Activated naive CD4-positive, alpha-beta T cell treated with anti-CD3 and anti-CD28 coated beads, Interleukin-2, amount 10 ng/mL, durations not matched to agents 7 days and 5 days (primary cell): ENCODE measurements at places on chromosomes 2 and 18.

- no peaks in the 10 kb centered on the region for H3K27me3 ChIP-seq
- DNase-seq = no peak
- H3K4me3 ChIP-seq = no peak overlapping the region
- H3K36me3 ChIP-seq = no peaks in the 10 kb centered on the region
These were observed 119.3 kb downstream of the ABCA12 start for GRCh38 chr2:215019085-215019484.

DNA sequence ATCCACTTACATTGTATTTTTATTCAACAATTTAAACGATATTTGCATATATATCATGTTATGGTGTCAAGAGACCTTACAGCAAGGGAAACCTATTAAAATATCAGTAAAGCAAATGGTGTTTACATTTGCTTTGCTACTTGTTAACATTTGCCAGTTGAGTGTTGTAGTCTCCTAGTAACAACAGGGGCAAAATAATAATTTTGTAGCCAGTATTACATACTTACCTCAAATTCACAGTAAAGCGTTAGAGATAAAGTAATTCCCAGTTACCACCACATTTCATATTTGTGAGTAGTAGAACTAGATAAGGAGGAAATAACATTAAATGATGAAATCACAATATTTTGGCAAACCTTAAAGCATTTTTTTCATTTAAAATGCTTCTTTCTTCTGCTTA is 71.3 kb downstream of the FASTKD2 start:
- no peak for DNase-seq
- no peak overlapping the region for H3K27ac ChIP-seq
- H3K27me3 ChIP-seq = no peaks in the 10 kb centered on the region
- no peaks in the 10 kb centered on the region for H3K36me3 ChIP-seq

- peak; percentile 22 for DNase-seq
- H3K4me3 ChIP-seq = peak overlapping the region; percentile 84
- peaks cover 66% of the 10 kb centered on the region for H3K4me1 ChIP-seq
- peaks cover 32% of the 10 kb centered on the region for H3K36me3 ChIP-seq
These were observed 1.3 kb upstream of the TMSB10 start for GRCh38 chr2:84904151-84904550.

DNA sequence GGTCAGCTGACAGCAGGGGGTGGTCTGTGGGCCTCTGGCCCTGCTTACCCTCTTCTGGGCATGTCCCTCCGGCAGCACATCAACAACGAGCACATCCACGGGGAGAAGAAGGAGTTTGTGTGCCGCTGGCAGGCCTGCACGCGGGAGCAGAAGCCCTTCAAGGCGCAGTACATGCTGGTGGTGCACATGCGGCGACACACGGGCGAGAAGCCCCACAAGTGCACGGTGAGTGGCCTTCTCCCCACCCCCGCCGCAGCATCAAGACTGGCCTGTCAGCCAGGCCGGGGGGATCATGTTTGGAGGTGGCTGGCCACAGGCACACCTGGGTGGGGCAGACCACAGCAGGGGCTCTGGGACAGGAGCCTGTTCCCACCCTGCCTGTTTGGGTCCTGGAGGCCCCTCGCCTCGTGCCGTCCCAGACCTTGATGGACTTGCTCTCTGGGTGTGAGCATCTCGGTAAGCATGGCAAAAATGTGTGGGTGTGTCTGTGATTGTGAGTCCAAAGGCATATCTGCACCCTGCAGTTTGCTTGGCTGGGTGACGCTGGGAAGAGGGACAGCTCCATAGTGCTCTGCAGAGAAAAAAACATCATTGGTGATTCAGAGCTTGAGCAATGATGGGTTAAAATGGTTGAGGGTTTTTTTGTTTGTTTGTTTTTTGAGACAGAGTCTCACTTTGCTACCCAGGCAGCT is 242.8 kb downstream of the GLI2 start:
- DNase-seq = no peak
- H3K4me1 ChIP-seq = no peaks in the 10 kb centered on the region
- H3K27me3 ChIP-seq = no peaks in the 10 kb centered on the region
- H3K36me3 ChIP-seq = no peaks in the 10 kb centered on the region
- no peak overlapping the region for H3K4me3 ChIP-seq

DNA sequence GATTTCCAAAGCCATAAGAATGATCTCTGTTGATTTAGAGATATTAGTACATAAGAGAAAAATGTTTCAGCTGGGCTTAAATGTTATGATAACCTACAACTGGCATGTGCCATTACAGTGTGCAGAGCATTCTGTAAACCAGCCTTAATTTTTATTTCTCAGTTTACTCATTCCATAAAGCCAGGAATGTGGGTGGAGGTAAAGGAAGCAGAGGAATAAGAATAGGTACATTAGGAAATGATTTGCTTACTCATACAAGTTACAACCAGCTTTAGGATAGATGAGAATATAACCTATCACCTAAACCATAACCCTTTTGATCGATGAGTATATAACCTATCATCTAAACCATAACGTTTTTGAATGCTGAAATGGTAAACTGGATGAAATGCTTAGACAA is 1394.7 kb upstream of the ACVR2A start:
- no peak overlapping the region for H3K27ac ChIP-seq
- no peaks in the 10 kb centered on the region for H3K27me3 ChIP-seq
- no peaks in the 10 kb centered on the region for H3K4me1 ChIP-seq
- no peak overlapping the region for H3K4me3 ChIP-seq

- H3K27me3 ChIP-seq = no peaks in the 10 kb centered on the region
- no peak for DNase-seq
- no peaks in the 10 kb centered on the region for H3K4me1 ChIP-seq
- no peak overlapping the region for H3K27ac ChIP-seq
These were observed 792.2 kb downstream of the EPHA4 start for GRCh38 chr2:220779931-220780330.

DNA sequence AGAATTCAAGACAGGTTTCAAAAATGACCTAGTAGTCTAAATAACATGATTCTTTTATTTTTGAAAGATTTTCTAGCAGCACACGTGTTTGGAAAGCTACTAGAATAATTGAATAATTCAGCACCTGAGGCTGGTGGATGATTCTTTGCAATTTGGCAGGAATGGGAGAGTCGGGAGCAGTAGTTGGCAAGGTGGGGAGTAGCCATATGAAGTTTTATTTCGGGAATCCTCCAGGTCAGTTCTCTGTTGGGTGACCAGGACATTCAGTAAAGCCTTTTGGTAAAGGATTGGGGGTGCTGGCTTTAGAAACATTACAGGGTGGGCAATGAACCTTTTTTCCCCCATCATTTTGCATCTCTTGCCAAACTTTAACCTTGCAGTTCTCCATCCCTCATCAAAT is 75.0 kb upstream of the LYPD6B start:
- H3K36me3 ChIP-seq = peaks cover 2% of the 10 kb centered on the region
- no peak for DNase-seq
- H3K4me1 ChIP-seq = peaks cover 3% of the 10 kb centered on the region
- no peak overlapping the region for H3K27ac ChIP-seq

- H3K36me3 ChIP-seq = no peaks in the 10 kb centered on the region
- DNase-seq = no peak
- no peaks in the 10 kb centered on the region for H3K4me1 ChIP-seq
- H3K27me3 ChIP-seq = peaks cover 13% of the 10 kb centered on the region
- no peak overlapping the region for H3K27ac ChIP-seq
These were observed 96.8 kb downstream of the VSNL1 start for GRCh38 chr2:17637131-17637906.

- H3K4me1 ChIP-seq = no peaks in the 10 kb centered on the region
- H3K27ac ChIP-seq = no peak overlapping the region
- no peaks in the 10 kb centered on the region for H3K36me3 ChIP-seq
- H3K4me3 ChIP-seq = no peak overlapping the region
These were observed 893.0 kb upstream of the CHAC2 start for GRCh38 chr2:52874466-52875106.

- H3K4me1 ChIP-seq = no peaks in the 10 kb centered on the region
- no peaks in the 10 kb centered on the region for H3K27me3 ChIP-seq
- no peak for DNase-seq
- H3K36me3 ChIP-seq = no peaks in the 10 kb centered on the region
These were observed 156.5 kb downstream of the NAPG start for GRCh38 chr18:10682368-10682714.

DNA sequence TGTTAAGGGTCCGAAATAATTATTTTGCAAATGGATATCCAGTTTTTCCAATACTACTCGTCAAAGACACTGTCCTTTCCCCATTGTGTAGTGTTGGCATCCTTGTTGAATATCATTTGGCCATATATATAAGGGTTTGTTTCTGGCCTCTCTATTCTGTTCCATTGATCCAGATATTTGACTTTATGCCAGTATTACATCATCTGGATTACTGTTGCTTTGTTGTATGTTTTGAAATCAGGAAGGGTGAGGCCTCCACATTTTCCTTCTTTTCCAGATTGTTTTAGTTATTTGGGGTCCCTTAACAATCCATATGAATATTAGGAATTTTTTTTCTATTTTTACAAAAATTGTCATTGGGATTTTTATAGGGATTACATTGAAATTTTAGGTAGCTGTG is 244.1 kb downstream of the GPD2 start:
- no peaks in the 10 kb centered on the region for H3K4me1 ChIP-seq
- H3K36me3 ChIP-seq = no peaks in the 10 kb centered on the region
- H3K27me3 ChIP-seq = no peaks in the 10 kb centered on the region
- H3K4me3 ChIP-seq = no peak overlapping the region

DNA sequence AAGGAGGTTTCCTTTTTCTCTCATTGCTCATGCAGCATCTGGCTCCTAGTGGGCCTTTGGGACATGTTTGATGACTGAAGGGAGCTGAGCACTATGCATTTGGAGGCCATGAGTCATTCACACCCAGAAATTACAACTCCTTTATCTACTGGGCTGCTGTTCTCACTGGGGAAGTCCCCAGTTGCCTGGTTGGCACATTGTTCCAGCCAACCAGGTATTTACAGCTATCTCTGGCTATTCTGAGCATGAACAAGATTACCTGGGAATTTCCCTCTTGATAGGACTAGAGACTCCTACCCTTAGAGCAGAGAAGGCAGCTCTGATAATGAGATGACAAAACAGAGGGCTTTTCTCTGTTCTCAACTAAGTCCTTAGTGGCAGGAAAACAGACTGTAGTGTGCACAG is 206.5 kb downstream of the SETBP1 start:
- H3K4me3 ChIP-seq = no peak overlapping the region
- no peak overlapping the region for H3K27ac ChIP-seq
- H3K27me3 ChIP-seq = no peaks in the 10 kb centered on the region
- no peak for DNase-seq
- no peaks in the 10 kb centered on the region for H3K4me1 ChIP-seq

- DNase-seq = no peak
- no peak overlapping the region for H3K27ac ChIP-seq
- peaks cover 1% of the 10 kb centered on the region for H3K36me3 ChIP-seq
- H3K4me3 ChIP-seq = no peak overlapping the region
- H3K4me1 ChIP-seq = no peaks in the 10 kb centered on the region
These were observed 285.8 kb upstream of the REV1 start for GRCh38 chr2:99775585-99775984.

GRCh38 chr2:95001701-95002100 is 23.8 kb upstream of the MAL start:
- no peak overlapping the region for H3K27ac ChIP-seq
- H3K4me3 ChIP-seq = no peak overlapping the region
- H3K36me3 ChIP-seq = no peaks in the 10 kb centered on the region
- peaks cover 67% of the 10 kb centered on the region for H3K27me3 ChIP-seq
- DNase-seq = no peak

DNA sequence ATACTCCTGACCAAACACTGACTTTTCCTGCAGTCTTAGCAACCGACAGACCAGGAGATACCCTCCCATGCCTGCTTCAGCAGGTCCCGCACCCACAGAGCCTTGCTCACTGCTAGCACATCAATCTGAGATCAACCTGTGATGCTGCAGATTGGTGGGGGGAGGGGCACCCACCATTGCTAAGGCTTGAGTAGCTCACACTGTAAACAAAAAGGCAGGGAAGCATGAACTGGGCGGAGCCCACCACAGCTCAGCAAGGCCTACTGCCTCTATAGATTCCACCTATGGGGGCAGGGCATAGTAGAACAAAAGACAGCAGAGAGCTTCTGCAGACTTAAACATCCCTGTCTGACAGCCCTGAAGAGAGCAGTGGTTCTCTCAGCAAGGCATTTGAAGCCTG is 109.7 kb downstream of the SP100 start:
- H3K4me1 ChIP-seq = no peaks in the 10 kb centered on the region
- H3K27me3 ChIP-seq = no peaks in the 10 kb centered on the region
- H3K4me3 ChIP-seq = no peak overlapping the region
- H3K27ac ChIP-seq = peak overlapping the region; percentile 12

DNA sequence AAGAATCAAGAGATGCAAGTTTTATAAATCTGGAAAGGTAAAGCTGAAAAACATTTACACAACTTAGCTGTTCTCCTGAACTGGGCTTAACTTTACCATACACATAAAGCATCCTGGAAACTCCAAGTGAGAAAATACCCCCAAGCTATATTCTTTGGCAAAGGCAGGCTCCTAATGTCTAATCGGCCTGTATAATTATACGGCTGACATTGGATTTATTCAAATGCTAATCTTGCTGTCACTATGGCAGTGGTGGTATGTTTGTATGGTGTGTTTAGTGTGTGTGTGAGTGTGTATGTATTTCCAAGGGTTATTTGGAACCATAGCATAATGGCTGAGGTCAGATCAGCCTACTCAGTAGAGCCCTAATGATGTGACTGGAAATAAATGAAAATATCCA is 1031.8 kb upstream of the ZEB2 start:
- no peak for DNase-seq
- H3K27me3 ChIP-seq = no peaks in the 10 kb centered on the region
- H3K27ac ChIP-seq = no peak overlapping the region
- no peaks in the 10 kb centered on the region for H3K4me1 ChIP-seq
- H3K4me3 ChIP-seq = no peak overlapping the region

GRCh38 chr18:78772360-78773302 is 207.0 kb upstream of the SALL3 start:
- no peak overlapping the region for H3K27ac ChIP-seq
- no peaks in the 10 kb centered on the region for H3K36me3 ChIP-seq
- H3K4me3 ChIP-seq = no peak overlapping the region
- no peaks in the 10 kb centered on the region for H3K27me3 ChIP-seq
- DNase-seq = no peak

DNA sequence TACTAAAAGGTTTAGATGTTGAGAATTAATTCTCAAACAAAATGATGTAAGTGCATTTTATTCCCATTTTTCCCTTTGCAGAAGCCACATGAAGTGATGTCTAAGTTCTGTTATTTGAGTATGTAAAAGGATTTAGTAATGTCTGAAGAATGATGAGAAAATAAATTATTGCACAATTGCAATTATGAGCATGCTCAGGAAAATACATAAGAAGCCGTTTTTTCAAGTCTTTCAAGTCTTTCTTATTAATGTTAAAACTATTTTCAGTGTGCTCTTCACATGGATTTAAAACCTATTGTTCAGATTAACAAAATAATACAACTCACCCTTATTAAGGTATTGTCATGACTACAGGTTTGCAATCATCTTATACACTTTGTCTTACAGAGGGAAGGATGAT is 331.4 kb upstream of the NETO1 start:
- H3K36me3 ChIP-seq = no peaks in the 10 kb centered on the region
- DNase-seq = no peak
- no peak overlapping the region for H3K4me3 ChIP-seq
- H3K27me3 ChIP-seq = no peaks in the 10 kb centered on the region
- H3K4me1 ChIP-seq = no peaks in the 10 kb centered on the region

- DNase-seq = peak; percentile 74
- H3K27ac ChIP-seq = no peak overlapping the region
- H3K36me3 ChIP-seq = no peaks in the 10 kb centered on the region
- H3K4me1 ChIP-seq = no peaks in the 10 kb centered on the region
These were observed 55.5 kb downstream of the PIGN start for GRCh38 chr18:62131301-62131909.

- H3K4me3 ChIP-seq = peak overlapping the region; percentile 48
- peaks cover 6% of the 10 kb centered on the region for H3K27me3 ChIP-seq
- H3K27ac ChIP-seq = no peak overlapping the region
These were observed 2.4 kb upstream of the ASB1 start for GRCh38 chr2:238424313-238424700.

GRCh38 chr18:47680488-47680887 is 250.0 kb downstream of the SMAD2 start:
- H3K4me1 ChIP-seq = no peaks in the 10 kb centered on the region
- peaks cover 4% of the 10 kb centered on the region for H3K27me3 ChIP-seq
- H3K36me3 ChIP-seq = no peaks in the 10 kb centered on the region
- H3K4me3 ChIP-seq = no peak overlapping the region
